ENCODE measurements at places on chromosomes 1 and 21. TPM values are rescaled to one million over a fixed set of nuclear protein-coding genes. Genes with fewer than 3 reads are reported as not detected.

DNA sequence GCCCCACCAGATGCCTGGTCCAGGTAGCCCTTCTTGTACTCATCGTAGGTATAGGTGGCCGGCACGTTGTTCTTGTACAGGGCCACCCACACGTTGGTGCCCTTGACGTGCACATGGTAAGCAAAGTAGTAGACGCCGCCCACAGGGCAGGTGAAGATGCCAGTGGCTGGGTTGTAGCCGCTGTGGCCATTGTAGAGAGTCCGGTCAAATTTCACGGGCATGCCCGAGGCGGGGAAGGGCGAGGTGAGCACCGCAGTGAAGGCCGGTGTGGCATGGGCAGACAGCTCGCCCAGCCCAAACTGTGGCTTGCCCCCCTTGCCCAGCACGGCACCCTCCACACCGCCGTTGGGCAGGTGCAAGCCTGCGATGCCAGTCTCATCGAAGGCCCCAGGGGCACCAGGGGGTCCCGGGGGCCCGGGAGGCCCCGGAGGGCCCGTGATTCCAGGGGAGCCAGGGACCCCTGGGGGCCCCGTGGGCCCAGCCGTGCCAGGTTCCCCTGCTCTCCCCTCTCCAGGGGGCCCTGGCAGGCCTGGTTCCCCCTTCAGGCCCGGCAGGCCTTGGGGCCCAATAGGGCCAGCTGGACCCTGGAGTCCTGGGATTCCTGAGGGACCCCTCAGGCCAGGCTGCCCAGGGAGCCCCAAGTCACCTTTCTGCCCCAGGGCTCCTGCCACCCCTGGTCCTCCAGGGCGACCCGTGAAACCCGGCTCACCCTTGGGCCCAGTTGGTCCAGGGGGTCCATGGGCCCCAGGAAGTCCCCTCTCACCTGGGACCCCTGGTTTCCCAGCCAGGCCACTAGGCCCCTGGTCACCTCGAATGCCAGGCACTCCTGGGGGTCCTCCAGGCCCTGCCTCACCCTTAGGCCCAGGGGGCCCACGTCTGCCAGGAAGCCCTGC, 9.2 kb downstream of the ADPRS start:
- DNase-seq: no peak

DNA sequence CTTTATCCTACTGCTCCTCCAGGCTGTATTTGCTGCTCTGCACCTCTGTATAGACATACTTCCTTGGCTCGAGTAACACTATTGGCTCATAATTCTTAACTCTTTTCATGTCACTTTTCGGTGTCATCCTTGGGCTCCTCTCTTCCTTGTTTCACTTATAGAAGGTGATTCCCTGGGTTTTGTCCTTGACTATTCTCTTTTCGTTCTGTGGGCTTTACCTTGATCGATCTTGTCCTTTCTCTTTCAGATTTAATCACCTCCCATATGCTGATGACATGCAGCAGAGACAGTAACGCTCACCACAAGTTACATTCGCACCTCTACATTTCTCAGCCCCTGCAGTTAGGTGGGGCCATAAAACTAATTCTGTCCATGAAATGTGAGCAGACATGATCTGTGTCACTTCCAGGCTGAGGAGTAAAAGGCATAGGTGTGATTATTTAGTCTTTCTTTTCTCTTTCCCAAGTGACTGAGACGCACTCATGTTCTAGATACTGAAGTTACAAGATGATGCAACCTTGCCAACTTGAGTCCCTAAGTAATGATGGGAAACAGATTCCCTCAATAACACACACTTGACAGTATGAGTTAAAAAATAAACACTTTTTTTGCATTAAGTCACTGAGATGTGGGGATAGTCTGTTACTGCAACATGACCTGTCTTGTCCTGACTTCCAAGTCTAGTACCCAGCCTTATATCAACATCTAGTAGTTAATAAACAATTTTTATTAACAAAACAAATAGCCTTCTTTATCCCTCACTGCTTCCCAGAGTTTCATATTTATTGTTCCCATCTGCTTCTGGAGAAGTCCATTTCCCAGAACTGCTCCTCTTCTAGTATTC, 49.9 kb upstream of the HAO2 start:
- DNase-seq: no peak

DNA sequence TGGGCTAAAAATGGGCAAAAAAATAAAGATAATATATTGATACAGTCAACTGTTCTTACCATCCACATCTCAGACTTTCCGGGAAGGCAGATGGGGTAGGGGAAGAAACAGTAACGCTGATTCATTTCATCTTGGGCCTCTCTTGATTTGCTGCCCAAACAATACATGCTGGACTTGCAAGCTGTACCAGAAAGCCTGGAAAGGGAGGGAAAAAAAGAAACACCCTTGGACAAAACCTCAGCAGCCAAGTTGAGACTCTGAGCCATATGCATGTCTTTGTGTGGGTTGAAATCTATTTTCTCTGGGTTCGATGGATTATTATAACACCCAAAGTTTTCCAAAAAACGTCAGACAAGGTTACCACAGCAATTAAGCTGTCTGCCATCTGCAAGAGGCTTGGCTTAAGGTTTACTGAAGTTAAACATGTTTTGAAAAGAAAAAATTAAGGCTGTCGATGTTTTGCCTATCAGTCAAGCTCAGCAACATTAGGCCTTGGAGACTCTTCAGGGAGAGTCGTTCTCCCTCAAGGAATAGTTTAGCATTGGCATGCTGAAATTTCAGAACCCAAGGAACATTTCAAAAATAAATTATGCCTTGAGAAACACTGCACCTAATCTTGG, 71.2 kb downstream of the PSMG1 start:
- no peak for DNase-seq

- peak; percentile 79 for DNase-seq
Measured at GRCh38 chr1:6259491-6260362, 1.2 kb downstream of the GPR153 start.

UBE2J2 gene
- total RNA-seq: 93.1 TPM

DNA sequence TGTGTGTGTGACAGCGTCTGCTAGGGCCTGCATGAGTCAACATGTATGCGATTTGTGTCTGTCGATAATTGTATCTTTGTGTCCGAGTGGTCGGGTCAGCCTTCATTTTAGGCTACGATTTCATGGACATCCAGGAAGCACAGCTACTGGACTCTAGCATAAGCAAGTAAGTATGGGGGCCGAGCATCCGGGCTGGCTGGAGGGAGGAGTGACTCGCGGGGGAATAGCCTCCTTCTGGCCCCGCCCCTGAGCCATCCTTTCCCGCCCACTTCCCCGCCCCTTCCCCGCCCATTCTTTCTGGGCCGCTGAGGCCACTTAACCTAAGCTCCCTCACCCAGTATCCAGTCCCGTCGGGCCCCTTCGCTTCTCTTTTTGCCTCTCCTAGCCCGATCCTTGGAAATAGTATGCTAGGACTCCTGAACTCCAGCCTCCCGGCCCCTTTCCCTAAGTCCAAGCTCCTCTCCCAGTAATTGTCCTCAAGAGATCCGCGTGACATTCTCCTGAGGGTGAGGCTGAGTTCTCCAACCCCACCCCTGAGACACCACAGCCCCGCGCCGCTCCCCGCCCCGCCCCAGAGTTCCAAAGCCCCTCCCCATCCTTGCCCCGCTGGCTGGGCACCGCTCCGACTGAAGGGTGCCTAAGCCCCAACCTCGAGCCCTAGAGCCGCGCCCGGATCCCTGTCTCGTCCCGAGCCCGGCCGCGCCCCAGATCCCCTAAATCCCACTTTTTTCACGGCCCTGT, 1.2 kb downstream of the MAP3K6 start:
- DNase-seq: peak; percentile 91

DNA sequence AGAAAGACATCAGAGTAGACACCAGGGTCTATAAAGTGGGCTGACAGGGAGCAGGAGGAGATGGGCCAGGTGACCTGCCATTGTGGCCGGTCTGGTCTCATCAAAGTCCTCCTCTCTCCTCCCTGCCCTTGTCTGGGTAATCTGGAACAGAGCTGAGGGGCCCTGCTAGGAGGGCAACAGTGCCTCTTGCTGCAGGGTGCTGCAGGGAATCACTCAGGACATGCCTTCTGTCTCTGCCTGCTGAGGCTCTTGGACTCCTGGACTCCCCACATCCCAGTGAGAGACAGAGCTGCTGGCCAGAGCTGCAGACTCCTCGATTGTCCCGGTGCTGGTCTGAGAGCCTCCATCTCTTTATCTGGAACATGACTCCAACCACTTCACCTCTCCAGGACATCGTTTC, 366.1 kb upstream of the DUSP10 start:
- DNase-seq: no peak

GRCh38 chr1:58165073-58165472, 381.5 kb downstream of the OMA1 start:
- no peak for DNase-seq

GABRD gene
- total RNA-seq: not detected

PRAMEF33 gene
- total RNA-seq: not detected

GRCh38 chr21:33070998-33071769, 1.2 kb downstream of the OLIG1 start:
- DNase-seq: no peak

GBP6 gene
- not detected for total RNA-seq

CHD5 gene
- 0.25 TPM for total RNA-seq

DNA sequence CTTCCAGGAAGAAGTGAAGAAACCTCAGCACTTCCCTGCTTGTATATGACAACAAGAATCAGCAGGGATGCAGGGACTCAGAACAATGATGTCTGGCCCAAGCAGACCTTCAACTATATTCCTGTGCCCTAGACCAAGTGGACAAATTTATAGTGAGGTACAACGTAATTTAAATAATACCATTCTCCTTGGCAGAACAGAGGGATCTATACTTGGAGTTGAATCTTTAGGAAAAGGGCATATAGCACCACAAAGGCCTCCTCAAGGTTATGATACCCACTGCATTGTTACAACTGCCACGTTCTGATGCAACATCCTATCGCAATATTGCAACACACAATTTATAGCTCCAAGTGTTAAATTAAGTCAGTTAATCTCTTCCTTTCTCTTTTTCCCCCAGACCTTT, 29.1 kb upstream of the GFI1 start:
- DNase-seq: no peak

DNA sequence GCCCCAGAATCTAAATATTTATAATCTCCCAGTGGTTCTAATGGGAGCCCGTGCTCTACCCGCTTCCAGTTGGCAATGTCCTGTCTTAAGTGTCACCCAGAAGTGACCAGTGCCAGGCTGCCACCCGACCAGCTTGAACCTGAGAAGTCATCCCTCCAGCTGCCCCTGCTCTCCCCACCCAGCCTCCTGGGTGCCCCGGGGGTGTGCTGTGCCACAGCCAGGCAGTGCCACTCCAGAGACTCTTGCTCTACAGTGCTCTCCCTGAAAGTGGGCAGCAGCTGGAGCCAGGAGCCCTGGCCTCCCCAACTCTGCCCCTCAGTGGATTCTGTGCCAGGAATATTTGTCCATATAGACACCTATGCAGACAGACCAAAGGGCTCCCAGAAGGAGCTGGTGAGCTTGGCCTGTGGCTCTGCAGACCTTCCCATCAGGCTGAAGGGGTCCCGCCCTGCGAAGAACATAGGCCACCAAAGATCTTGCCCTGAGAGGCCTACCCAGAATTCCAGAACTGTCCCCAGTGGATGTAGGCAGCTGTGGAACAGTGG, 9.0 kb upstream of the EPS8L3 start:
- no peak for DNase-seq

DNA sequence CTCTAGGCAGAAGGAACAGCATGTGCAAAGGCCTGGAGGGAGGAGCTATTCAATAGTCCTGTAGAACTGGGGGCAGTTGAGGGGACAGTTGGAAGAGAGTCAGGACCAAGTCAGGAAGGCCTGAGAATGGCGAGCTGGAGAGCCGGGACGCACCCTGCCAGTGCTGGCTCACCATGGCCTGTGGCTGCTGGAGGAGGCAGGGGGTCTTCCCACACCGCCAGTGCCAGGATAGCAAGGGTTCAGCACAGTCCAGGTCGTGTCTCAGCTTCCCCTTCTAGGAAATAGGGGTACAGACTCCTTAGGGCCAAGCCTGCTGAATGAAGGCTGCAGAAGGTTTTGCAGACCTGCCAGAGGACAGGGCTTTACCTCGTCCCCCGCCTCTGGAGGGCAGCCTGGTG, 7.3 kb downstream of the PODN start:
- no peak for DNase-seq

GRCh38 chr1:59972216-59972927, 45.8 kb upstream of the CYP2J2 start:
- no peak for DNase-seq

- DNase-seq: no peak
Measured at GRCh38 chr1:168531615-168532345, 12.0 kb downstream of the XCL2 start.

OR2G6 gene
- total RNA-seq: not detected

DMRTA2 gene
- total RNA-seq: not detected

DNA sequence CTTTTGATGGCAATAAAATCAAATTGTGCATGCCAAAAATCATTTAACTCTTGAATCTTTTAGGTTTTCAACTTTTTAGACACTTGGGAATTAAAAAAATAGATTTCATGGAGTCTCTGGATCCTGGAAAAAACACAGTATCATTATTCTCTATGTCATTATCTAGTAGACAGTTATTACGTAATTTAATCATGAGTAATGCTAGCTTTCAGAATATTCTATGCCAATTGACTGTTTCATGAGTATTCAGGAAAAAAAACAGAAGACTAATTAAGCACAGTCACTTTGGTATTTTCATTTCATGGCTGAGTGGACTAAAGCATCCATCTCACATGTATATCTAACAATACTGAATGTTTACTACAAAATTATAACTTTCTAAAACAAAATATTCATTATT, 44.0 kb downstream of the ODF2L start:
- no peak for DNase-seq

IL19 gene
- total RNA-seq: not detected

S100A2 gene
- total RNA-seq: 17.9 TPM

DNA sequence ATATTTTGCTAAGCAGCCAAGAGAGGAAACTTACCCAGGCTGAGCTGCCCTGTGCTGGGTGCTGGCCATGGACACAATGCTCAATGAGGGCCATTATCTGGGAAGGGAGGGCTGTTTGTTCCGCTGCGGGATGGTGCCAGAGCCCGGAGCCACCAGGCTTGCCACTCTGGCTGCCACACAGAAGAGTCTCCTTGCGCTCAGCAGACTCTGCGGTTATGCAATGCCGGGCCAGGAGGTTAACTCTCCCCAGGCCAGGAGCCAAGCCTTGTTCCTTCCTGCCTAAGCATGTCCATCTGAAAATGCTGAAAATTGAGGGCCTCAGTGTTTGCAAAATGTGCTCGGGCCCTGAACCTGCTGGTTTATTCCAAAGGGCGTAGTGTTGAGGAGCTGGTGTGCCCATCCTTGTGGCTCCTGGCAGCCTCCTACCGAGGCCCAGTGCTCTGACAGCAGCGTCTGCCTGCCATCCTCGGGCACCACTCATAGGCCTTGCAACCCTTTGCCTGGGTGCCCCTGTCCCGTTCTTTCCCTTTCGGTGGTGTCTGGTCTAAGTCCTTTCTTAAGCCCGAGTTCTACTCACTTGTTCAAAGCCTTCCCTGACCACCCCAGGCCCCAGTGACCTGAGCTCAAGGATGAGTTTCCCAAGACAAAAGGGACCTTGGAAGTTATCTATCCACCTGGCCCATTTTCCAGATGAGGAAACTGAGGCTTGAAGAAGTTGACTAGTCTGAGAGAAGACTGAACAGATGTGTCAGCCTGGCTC, 133.8 kb upstream of the EDN2 start:
- no peak for DNase-seq

All from HT-29 (cell line).